ENCODE measurements at places on chromosomes 5 and 9.

- DNase-seq = no peak
These were observed 161.9 kb downstream of the MAPKAP1 start for GRCh38 chr9:125544988-125545651.

DNA sequence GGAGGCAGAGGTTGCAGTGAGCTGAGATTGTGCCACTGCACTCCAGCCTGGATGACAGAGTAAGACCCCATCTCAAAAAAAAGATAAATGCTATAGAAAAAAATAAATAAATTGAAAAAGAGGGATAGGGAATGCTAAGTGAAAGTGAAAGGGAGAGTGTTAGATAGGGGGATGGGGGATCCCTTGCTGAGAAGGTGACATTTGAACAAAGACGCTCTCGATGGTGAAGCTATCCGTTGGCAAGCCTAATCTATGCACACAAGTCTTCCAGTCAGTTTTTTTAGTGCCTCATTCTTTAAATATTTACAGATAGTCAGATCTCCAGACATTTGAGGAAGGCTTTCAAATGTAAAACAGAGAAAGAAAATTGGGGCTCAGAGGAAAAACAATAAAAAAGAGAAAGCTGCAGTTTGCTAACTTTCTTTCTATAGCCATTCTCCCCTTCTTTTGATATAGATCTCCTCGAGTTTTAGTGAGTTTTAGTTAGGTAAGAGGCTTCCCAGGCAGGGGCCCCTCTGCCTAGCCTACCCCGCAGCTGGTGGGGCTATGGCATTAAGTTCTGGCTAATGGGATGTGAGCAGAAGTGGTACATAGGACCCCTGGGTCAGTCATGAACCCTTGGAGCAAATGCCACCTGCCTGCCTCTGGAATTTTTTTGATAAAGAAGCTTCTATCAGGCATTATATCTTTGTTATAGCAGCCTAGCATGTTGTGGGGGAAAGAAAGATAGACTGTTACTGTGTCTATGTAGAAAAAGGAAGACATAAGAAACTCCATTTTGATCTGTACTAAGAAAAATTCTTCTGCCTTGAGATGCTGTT, 12.0 kb downstream of the GLRX start:
- no peak for DNase-seq

GRCh38 chr9:80061940-80062339, 490.2 kb downstream of the TLE4 start:
- DNase-seq = no peak

GRCh38 chr9:109122726-109123621, 3.2 kb upstream of the TMEM245 start:
- no peak for DNase-seq

DNA sequence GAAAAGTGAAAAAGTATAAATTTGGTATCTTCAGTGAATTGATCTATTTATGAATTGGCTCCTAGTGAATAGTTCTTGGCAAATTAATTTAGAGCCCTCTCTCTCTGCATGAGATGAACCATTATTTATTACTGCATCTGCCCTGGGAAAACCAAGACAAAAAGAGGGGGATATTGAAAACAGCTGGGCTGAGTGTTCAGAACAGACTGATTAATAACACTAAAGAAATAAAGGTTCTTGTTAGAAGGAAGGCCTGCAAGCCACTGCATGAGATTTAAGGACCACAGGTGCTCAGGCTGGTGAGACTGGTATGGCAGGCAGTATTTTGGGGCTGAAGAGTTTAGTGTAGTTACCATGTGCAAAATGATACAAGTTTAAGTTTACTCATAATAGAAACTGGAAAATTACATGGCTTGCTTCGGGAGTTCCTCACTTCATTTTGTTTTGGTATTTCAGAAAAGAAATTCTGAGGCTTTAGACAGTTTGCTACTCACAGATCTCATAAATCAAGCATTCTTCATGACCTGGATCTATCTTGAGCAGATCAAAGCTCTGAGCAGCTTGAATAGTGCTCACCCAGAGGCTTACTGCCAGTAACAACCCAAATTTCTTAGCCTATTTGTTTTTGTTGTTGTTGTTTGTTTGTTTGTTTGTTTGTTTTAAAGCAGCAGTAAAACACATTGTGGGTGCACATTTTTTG, 56.1 kb downstream of the KIAA1958 start:
- DNase-seq = no peak

- DNase-seq = no peak
These were observed 8.8 kb upstream of the ADGRV1 start for GRCh38 chr5:90549729-90550275.

- no peak for DNase-seq
These were observed 77.0 kb upstream of the TBC1D2 start for GRCh38 chr9:98332405-98332831.

- no peak for DNase-seq
These were observed 2385.2 kb upstream of the C9orf72 start for GRCh38 chr9:29958469-29958868.

- no peak for DNase-seq
These were observed 3.6 kb upstream of the NR5A1 start for GRCh38 chr9:124510650-124511425.

DNA sequence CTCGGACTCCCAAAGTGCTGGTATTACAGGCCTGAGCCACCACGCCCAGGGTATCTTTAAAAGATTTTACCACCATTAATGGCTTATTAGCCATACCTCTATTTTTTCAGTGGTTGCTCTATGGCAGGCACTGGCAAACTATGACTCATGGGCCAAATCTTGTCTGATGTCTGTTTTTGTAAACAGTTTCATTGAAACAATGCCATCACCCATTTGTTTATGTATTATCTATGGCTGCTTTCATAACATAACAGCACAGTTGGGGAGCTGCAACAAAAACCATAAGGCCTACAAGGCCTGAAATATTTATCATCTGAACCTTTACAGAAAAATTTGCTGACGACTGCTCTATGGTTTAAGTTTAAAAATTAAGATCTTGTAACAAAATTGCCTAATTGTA, 66.8 kb downstream of the SLC38A9 start:
- no peak for DNase-seq

DNA sequence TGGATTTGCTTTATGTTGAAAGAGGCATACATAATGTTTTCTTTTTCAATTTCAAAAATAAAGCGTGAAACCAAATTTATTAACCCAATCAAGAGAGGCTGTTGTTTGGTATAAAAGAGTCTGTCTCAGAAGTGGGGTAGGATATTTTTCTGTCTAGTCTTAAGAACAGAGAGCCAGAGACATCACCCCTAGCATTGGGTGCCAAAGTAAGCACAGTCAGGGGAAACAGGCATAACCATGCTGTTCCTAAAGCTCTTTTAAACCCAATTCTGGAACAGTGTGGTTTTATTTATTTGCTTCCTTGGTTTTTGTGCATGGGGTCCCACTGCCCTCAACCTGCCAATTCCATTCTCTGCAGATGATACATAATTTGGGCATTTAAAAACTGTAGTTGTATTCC, 88.2 kb downstream of the UBE2R2 start:
- DNase-seq = no peak

DNA sequence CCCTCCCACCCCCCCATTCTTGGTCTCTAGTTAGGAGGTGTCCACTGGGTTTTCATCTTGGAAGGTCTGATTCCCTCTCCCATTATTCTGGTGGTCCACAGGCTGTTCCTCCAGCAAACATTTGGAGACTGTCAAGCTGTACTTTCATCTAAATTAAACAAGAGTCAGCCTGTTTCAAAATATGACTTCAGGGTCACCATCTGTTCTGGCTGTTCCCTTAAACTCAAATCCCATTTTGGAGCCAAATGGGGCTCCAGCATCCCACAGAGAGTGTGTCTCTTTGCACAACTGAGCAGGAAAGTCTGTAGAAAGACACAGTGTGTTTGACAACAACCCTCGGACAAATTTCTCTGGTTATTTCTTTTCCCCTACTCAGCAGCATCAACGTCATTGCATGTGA, 20.5 kb downstream of the COL15A1 start:
- no peak for DNase-seq

GRCh38 chr5:157710882-157711281, 20.3 kb upstream of the THG1L start:
- DNase-seq = no peak

DNA sequence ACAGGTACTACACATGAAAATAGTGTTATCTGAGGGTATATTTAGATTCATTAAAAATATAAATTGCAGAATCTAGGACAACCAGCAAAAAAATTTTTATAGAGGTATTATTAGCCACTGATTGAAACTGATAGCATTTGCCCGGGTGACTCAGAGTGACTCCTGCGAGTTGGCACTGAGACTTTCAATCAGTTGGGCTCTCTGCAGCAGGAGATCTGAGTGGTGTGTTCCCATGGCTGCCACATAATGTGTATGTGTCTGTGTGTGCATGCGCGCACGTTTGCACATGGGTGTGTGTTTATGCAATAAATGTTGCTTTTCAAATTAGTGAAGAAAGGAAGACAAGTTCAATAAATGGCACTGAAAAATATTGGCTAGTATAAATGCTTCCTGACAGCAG, 100.1 kb upstream of the MRPS30 start:
- no peak for DNase-seq

- no peak for DNase-seq
These were observed 10.6 kb upstream of the KCNIP1 start for GRCh38 chr5:170493028-170493820.

- DNase-seq = no peak
These were observed 20.3 kb upstream of the ARRDC3 start for GRCh38 chr5:91403438-91403837.
